Cardiac septum (tissue), 1 donor: ENCODE measurements at places on chromosomes 5 and 9. TPM values are rescaled to one million over a fixed set of nuclear protein-coding genes. Genes with fewer than 3 reads are reported as not detected.
A peak's percentile ranks its signal among the peaks of the same experiment; 100 is the strongest.

SPATA9 gene
- total RNA-seq = not detected

UGT3A2 gene
- total RNA-seq = not detected

- DNase-seq = no peak
These were observed 8.7 kb upstream of the SPOUT1 start for GRCh38 chr9:128838338-128838737.

GRCh38 chr5:128413356-128413755 lies 124.7 kb downstream of the FBN2 start:
- DNase-seq = no peak

GRCh38 chr5:142171270-142171669 lies 62.7 kb downstream of the NDFIP1 start:
- no peak for DNase-seq

DNA sequence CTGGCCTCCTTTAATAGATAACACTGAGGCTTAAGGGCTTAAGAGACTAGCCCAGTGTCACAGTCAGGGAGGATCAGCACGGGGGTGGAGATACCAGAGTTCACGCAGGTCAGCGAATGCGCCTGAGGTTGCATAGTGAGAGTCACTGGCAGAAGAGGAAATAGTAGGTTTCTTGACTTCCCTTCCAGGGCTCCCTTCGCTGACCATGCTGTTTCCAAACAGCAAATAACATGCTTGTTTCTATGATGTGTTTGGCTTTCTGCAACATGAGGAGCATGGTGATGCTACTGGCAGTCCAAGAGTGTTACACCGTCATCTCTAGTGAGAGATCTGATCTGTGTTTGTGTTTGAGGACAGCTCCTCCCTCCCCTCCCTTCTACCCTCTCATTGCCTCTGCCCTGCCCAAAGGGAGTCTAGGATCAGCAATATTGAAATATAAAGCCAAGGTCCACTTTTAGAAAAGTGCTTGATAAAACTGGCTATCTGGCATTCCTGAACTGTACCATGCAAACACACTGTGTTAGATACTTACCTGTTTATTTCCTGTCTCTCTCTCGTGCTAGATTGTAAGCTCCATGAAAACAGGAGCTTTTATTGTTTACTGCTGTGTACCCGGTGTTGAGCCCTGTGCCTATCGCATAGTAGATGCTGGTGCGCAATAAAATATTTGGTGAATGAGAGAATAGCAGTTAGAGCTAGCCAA lies 12.3 kb downstream of the TLE4 start:
- DNase-seq = peak; percentile 87

DNA sequence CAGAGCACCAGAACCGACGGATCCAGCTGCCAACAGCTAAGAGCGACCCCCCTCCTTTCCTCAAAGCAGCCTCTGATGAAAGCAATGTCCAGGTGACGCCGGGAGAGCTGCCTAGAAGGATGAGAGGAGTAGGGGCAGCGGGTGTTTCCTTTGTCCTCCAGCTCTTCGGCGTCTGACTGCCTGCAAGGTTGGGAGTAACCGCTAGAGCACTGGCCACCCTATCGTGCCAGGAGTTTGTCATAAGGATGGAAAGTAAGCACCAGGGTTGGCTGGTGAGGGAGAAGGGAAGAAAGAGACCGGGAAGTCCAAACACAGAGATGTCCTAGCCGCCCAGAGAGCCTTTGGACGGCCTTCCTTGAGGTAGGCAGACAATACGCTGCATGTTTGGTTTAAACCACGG lies 10.8 kb downstream of the MRPL36 start:
- peak; percentile 51 for DNase-seq

- no peak for DNase-seq
These were observed 29.9 kb upstream of the DMRTA1 start for GRCh38 chr9:22416692-22417060.

GRCh38 chr9:86282979-86283535 lies 719 bp upstream of the ISCA1 start:
- no peak for DNase-seq

GRCh38 chr5:180133971-180134508 lies 62.5 kb upstream of the RNF130 start:
- no peak for DNase-seq

DNA sequence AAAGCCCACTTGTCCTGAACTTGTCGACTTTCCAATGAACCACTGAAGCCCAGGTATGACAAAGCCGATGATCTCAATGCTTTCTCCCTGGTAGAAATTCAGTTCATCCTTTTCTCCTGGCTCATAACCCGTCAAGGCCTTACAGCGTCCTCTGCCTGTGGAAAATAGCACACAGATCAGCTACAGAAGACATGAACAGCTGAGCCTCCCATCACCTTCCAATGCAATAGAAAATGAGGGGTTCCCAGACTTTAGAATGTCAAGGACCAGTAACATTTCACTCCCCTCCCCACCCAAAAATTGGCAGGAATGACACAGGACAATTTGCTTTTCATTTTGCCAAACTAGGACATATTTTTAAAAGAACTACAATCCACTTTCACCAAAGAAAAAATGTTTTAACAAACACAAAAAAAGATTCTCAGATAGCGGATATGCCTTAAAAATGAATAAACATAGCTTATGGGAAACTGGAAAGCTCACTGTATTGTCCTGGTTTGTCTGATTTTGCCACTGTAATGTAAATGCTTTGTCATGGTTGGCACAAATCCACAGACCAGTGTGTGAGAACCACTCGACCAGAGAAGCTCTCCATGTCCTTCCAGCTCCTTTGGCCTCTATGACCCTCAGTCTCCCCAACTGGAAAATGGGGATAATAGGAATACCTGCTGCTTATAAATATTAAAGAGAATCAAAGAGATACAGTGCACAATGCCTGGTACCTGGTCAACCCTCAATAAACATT lies 24.4 kb downstream of the SH3TC2 start:
- no peak for DNase-seq

GRCh38 chr5:31859096-31859495 lies 220.2 kb downstream of the PDZD2 start:
- no peak for DNase-seq

GRCh38 chr5:87850843-87851242 lies 417.8 kb downstream of the TMEM161B start:
- no peak for DNase-seq
